HT-29 (cell line): ENCODE measurements at places on chromosomes 13 and 19.

DNA sequence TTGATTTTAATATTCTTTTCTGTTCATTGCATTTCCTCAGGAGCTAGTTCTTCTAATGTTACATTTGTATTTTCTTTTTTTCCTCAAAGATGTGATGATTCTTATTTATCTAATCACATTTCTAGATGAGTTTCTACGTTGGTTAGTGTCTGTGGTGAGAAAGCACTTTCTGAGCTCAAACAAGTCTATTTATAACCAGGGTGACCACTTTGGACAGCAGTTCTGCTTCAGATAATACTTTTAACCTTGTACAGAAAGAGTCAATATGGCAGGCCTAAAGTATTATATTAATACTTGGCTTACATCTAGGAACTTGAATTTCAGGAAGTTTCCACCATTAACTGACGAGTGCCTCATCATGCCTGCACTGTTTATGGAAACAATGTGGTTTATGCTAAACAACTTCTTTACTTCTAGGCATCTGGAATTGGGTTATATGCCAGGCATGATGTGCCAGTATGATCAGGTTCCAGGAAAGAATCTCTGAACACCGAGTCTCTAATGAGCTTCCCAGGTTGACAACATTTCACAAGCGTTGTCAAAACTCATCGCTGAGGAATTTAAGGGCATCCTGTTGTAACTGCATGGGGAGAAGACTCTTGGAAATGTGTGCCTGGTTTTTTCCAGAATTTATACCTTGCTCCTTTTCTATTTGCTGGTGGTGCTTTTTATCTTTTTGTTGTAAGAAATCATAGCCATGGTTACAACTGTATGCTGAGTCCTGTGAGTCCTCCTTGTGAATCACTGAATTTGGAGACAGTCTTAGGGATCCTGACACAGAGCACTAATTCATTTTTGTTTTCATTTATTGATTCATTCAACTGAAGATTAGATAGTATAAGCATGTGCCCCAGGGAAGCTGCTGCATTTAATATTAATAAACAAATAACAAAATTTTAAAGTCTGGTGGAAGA, 344.4 kb upstream of the PCDH9 start:
- DNase-seq, result no peak

- DNase-seq, result peak; percentile 75
Observed at GRCh38 chr19:27776020-27776419, 1436.9 kb downstream of the UQCRFS1 start.

DNA sequence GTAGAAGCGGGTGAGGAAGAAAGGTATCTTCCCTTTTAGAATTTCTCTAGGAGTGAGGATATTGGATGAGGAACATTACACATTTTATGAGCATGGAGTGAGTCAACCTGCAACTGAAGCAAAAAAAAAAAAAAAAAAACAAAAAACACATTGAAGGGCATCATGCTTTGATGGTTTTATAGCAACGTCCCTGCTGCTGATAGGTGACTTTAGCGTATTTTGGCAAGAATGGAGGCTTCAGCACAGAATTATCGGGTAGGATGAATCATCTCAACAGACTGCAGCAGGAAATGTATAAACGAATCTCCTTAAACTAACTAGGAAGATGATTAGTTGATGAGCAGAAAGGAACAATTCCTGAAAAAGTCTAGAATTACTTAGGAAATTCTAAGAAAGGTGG, 1359.6 kb upstream of the ATXN8OS start:
- no peak for DNase-seq

DNA sequence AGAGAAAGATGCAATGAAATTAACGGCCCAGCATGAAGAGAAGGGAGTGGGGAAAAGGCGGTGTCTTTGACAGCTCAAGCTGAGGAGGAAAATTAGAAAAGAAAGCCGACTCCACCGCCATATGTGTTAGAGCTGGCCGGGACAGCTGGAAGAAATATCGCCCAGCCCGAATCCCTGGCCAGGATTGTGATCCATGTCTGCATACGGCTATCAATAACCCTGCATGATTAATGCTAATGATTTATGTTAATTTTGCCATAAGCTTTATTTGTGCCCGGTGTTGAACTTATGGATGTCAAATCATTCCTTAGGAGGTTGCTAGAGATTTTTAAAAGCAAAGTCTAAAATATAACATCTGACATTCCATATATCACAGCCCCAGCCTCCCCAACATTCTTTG, 263.4 kb upstream of the ZNF507 start:
- DNase-seq, result no peak

- no peak for DNase-seq
Observed at GRCh38 chr13:110503037-110503901, 58.3 kb downstream of the RAB20 start.

GRCh38 chr13:43009506-43009905, 13.9 kb upstream of the DNAJC15 start:
- DNase-seq, result no peak

DNA sequence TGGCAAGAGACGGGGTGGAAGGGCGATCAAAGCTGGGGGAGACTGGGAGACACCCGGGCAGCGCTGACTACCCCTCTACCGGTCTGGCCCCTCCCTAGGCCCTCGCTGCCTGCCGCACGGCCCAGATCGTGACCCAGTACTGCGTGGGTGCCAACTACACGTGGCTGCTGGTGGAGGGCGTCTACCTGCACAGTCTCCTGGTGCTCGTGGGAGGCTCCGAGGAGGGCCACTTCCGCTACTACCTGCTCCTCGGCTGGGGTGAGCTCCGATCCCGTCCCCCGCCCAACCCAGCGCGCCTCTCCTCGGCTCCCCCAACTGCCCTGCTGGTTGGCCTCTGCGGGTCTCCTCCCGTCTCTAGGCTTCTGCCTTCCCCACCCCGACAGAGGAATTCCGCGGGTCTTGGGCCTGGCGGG, 8.8 kb downstream of the GIPR start:
- DNase-seq, result peak; percentile 47

DNA sequence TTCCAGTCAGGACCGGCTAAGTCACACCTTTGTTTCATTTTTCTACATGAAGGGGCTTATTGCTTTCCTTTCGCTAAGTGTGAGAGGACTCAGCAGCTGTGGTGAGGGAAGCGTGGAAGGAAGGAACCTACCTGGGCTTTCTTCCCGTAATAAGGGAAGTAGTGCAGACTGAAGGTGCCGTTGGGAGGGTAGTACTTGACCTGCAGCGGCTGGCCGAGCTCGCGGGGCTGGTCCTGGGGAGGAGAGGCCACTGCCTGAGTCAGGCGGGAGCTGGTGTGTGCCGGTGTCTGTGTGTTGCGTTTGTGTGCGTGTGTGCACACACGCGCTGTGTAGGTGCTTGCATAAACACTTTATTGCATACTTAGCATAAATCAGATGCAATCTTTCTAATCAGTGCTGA, 7.7 kb downstream of the ATP4B start:
- no peak for DNase-seq

DNA sequence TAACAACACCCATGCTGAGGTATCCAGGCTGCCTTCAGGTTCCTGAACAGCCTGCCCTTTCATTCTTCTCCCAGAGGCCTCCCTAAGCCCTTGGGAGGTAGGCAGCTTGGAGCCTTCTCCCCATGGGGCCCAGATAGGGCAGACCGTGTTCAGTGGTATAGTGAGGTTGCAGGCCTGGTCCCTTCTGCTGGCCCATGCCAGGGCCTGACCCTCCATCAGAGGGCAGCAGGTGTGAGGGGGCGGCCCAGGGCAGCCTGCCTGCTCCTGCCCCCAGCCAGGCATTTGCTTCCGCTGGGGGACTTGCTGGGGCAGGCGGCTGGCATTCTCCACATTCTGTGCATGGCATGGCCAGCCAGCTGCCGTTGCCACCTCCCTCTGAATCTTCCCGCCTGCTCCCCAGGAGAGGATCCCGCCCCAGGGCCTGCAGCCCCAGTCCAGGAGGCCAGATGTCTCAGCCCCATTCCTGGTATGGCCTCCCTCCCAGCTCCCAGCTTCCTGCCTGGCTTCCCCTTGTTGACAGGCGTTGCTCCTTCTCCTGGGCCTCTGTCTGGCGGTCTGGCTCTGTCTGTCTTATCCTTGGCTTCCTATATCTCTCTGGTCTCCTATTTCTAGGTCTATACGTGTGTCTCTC, 8.9 kb downstream of the CIC start:
- DNase-seq, result peak; percentile 30

DNA sequence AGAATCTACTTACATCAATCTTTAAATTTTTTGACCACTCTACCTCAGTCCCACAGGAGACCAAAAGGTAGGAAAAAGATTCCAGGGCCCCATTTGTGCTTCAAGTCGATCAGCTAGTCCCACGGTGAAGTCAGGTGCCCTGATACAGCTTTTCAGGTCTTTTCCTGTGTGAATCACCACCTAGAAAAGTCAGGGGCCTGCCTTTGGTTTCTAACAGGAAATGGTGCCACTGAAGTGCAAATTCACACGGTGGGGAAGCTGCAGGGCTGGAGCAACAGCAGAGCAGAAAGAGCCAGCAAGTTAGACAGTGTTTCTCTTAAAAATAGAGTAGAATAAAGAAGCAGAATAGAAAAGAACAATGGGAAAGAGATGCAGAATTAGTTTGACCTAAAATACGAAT, 107.5 kb downstream of the KLF12 start:
- DNase-seq, result no peak

DNA sequence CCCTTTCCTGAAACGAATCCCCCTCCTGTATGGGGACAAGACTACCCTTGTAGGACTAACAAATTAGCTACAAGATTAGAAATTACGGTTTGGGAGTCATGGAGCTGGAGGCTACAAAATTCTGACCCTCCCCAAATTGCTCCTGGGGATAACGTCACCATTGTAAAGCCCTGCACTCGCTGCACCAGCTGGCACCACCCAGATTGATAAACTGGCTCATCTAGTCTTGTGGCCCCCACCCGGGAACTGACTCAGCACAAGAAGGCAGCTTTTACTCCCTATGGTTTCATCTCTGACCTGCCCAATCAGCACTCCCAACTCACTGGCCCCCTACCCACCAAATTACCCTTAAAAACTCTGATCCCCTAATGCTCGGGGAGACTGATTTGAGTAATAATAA, 150.6 kb upstream of the TSC22D1 start:
- DNase-seq, result no peak

DNA sequence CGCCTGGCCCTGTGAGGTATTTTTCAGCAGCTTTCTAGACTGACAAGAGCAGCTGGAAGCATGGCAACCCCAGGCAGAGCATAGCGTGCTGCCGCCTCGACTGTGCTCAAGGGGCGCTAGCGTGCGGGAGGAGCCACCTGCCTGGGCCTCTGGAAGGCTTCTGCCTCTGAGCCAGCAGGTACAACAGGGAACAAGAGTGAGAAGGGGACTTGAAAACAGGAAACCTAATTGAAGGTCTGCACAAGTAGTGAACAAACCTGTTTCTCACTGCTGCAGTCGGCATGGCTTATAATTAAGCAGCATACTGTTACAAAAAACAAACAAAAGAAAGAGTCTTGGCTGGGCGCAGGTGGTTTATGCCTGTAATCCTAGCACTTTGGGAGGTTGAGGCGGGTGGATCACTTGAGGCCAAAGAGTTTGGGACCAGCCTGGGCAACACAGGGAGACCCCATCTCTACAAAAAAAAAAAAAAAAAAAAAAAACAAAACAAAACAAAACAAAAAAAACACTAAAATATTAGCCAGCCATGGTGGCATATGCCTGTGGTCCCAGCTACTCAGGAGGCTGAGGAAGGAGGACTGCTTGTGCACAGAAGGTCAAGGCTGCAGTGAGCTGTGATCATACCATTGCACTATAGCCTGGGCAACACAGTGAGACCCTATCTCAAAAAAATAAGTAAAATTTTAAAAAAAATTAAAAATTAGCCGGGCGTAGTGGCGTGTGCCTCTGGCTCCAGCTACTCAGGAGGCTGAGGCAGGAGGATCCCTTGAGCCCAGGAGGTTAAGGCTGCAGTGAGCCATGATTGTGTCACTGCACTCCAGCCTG, 12.6 kb upstream of the GARRE1 start:
- DNase-seq, result peak; percentile 91

DNA sequence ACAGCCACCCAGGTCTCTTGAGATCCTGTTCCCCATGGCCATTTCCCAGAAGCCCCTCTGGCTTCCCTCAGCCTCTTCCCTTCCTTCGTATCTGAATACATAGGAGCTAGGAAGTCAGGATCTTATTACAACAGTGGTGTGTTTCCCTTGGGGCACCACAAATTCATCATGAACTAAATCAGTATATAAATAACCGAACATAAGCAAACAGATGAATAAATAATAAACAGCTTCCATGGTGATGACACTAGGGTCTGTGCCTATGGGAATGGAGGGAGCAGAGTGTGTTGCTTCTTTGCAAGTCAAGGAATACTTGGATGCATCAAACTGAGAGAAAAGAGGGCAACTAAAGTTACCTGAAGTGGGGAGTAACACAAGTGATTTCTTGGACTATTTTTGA, 527.6 kb downstream of the LMO7 start:
- DNase-seq, result no peak

DNA sequence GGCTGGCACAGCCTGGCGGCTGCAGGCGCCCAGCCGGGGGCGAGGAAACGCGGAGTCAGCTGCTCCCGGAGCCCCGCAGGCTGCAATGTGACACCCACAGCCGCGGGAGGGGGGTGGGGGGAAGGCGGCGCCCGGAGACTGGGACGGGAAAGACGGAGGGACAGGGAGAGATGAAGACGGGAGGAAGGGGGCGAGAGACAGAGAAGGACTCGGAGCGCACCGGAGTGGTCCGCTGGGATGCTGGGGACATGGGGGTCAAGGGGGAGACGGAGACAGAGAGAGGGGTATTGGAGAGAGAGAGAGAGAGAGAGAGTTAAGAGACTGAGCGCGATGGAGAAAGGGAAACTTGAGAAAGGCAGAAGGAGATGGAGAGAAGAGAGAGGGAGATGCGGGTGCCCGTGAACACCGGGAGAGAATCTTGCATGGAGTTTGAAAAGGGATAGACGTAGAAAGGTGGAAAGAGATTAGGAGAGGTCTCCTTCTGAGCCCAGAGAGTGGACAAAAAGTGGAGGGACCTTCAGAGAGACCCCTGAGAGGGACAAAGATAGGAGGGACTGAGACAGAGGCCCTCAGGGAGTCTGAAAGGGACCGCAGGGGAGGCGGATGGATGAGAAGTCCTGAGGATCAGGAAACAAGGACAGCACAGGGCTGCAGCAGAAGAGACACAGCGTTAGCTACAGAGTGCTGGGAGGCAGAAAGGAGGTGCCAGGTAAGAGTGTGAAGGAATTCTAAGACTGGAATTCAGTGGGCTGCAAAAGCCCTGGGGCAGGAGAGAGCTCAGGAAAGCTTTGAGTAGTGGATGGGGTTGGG, 1.0 kb downstream of the SCN1B start:
- DNase-seq, result no peak

GRCh38 chr19:15316498-15316897, 15.8 kb downstream of the BRD4 start:
- DNase-seq, result no peak

GRCh38 chr19:19866611-19867248, 1.0 kb downstream of the ZNF253 start:
- DNase-seq, result no peak

GRCh38 chr19:55605637-55606470, at the start of gene ZNF865:
TSS of gene ZNF865 (plus strand) at chr19:55605647. CDS start at chr19:55613619, 7,972 bp downstream.
- DNase-seq, result peak; percentile 96

GRCh38 chr13:89966524-89966923, 1381.0 kb upstream of the MIR17HG start:
- no peak for DNase-seq
